ENCODE measurements at places on chromosomes 12 and 14.

DNA sequence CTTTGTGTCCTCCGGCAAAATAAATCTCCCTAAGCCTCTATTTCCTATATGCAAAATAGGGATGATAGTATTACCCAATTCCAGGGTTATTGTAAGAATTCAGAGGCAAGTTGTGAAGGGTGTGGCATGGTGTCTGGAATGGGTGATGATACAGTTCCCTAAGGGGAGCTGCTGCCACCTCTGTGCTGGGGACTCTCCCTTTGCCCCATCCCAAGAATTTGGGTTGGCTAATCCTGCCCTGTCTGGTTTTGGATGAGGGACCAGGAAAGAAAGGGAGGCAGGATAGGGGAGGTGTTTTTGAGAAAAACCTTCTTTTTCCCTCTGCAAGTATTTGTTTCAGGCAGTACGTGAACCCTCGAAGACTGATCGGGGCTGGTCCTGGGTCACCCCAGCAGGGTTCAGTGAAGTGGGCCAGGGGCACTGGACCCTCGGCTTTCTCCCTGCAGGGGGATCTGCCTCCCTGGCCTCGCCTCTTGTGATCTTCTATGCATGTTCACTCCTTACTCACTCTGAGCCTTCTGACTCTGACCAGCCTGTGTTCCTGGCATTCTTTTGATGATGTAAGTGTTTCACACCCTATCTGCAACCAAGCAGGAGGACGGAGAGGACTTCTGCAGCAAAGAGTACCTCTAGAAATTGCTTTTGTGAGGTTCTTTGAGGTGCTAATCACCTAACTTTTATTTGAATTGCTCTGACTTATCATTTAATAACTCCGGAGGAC is 60.8 kb downstream of the RASSF3 start:
- no peak for DNase-seq

- DNase-seq, result no peak
These were observed 8.4 kb downstream of the TWF1 start for GRCh38 chr12:43797561-43798217.

- no peak for DNase-seq
These were observed 132.2 kb upstream of the NUDT4 start for GRCh38 chr12:93245543-93245942.

DNA sequence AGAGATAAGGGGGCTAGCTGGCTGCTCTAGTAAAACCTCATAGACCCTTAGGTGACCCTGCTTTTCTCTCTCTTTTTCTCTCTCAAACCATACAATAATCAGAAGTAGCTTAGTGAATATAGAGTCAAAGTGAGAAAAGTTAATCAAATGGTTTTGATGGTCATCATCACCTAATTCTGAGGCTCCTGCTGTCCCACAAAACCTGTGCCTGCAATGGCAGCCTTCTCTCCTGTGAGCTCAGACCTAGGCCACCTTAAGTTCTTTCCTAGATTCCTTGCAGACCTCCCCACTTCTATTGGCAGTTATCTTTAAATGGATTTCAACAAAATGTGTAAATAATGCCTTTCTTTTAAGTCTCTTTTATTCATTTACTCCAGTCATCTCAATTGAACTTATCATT is 1.5 kb upstream of the RPAP3 start:
- no peak for DNase-seq

DNA sequence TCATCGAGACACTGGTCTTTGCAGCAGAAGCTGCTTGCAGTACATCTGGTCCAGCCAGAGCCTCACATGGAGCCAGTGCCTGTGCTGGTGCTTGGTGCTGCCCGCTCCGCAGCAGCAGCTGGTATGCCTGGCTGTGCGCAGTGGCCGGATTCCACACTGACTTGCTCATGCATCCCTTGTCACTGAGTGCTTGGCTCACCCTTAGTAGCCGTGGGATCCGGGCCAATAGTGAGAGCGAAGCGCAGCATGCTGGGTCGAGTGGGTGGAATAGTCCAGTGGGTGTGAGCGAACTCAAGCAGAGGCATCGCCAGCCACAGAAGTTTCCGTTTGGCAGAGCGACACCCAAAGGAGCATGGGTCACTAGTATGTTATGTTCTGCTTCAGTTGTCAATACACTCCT is 10.1 kb upstream of the FBXO33 start:
- no peak for DNase-seq

DNA sequence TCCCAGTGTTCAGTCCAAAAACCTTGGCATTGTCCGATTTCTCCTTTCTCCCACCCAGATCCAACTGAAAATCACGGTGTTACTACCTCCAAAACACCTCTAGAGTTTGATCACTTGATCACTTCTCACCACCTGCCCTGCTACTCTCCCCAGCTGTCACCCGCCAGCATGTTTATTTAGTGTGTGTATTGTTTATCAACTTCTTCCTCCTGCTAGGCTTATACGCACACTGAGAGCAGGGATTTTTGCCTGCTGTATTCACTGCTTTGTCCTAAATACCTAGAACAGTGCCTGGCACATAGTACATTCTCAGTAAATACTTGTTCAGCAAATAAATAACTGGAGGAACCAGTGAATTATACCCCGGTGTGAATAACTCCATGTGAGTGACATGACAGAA is 5.0 kb downstream of the BDKRB1 start:
- DNase-seq, result no peak

DNA sequence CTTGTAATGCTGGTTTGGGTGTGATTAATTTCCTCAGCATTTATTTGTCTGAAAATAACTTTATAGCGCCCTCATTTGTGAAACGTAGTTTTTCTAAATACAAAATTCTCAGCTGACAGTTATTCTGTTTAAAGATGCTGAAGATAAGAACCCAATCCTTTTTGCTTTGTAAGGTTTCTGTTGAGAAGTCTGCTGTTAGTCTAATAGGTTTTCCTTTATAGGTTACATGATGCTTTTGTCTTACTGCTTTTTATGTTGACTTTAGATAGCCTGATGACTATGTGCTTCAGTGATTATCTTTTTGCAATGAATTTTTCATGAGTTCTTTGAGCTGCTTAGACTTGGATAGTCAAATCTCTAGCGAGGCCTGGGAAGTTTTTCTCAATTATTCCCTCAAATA is 168.6 kb upstream of the PDE3A start:
- no peak for DNase-seq

DNA sequence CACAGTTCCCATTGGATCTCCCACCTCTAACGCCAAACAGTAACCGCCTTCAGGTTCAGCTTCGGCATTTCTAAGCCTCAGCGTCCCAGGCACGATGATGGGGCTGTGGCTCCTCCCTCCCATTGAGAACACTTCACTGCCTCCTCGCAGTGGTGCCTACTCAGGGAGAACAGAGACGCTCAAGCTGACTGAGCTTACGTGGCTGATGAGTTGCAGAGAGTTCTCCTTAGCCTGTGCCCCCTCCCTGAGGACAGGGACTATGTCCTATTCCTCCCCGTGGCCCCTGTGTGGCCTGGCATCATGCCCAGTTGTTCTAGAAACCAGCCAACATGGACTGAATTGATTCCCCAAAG is 87.0 kb downstream of the ITPK1 start:
- DNase-seq, result no peak

DNA sequence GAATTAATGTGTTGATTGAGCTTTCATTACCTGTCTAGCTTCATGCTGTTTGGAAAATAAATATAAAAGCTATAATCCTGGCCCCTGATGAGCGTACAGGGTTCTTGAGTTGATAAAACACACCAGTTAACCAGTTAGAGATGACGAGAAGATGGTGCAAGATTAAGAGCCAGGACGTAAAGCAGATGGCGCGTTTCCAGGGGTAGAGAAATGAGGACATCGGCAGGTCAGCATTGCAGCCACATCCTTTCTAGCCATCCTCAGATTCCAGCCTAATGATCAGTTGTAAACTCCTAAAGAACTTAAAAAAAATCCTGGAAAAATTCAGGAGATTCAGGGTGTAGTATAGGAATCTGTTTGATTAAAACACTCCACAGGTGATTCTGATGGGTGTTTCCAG is 203.7 kb downstream of the CACNA1C start:
- no peak for DNase-seq

DNA sequence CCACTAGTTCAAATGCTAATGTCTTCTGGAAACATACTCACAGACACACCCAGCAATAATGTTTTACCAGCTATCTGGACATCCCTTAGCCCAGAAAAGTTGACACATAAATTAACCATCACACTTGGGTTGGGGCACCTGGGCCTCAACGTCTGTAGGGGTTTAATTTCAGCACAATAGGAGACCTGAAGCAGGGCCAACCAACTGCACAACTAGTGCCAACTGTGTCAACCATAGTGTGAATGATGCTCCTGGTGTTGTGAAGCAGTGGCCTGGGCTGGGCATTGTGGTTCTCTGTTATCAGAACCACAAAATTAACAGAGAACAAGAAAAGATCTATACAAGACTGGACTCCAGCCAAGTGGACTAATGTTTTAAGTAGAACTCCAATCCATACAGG is 106.7 kb upstream of the PPM1H start:
- no peak for DNase-seq

GRCh38 chr12:113445544-113446171 is 23.5 kb downstream of the SDSL start:
- DNase-seq, result no peak

DNA sequence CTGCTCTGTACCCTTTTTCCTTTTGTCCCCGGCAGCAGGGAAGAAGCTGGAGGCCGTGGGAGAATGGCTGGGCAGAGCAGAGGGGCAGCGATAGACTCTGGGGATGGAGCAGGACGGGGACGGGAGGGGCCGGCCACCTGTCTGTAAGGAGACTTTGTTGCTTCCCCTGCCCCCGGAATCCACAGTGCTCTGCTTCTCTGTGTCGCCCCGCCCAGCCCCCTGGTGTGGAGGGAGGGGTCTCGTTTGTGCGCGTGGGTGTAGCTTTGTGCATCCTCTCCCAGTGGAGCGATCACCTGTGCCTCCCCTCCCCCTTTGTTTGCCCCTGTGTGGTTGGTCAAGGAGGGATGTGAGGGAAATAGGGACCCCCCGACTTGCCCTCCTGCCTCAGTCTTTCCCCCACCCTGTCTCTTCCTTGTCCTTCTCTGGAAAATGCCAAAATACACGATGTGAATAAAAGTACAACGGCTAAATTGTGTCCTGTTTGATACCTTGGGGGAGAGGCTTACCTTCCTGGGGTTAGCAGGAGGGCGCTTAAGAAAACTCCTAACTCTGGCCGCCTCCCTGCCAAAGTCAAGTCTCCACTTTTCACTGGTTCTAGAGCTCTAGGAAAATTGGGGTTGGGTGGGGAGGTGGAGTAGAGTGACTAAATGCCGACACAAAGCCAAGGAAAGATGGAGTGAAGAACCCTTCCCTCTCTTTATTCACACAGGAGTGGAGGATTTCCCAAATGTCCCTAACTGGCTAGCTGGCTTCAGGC is 990 bp upstream of the TPI1 start:
- DNase-seq, result no peak

- no peak for DNase-seq
These were observed 10.3 kb upstream of the KRT2 start for GRCh38 chr12:52662093-52662917.

DNA sequence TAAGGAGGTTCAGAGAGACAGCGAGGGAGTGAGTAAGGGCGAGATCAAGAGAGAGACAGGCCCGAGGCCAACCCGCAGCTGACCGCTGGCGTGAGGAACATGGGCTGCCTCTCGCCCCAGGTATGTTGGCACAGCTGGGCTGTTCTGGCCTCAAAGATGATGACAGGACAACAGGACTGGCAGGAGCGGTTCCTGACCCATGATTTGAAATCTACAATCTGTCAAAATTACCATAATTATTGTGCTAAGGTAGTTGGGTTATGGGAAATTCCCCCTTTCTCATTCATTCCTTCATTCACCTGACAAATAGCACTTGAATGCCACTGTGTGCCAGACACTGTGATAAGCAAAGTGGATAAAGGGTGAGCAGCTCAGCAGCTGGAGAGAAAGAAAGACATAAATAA is 5.1 kb upstream of the ENDOU start:
- no peak for DNase-seq

- no peak for DNase-seq
These were observed 14.3 kb upstream of the FBXL14 start for GRCh38 chr12:1608713-1609119.

Data from HFF-Myc (cell line).